ENCODE measurements at places on chromosomes 16 and 17. TPM values are rescaled to one million over a fixed set of nuclear protein-coding genes. Genes with fewer than 3 reads are reported as not detected.

The CDRT15 gene
- not detected for total RNA-seq

The CD300LB gene
- not detected for total RNA-seq

The CDRT4 gene
- 17.6 TPM for total RNA-seq

The NPW gene
- 2.4 TPM for total RNA-seq

The KRTAP9-6 gene
- not detected for total RNA-seq

The TMEM235 gene
- not detected for total RNA-seq

The NTN1 gene
- total RNA-seq, result 40.0 TPM

The KRT9 gene
- total RNA-seq, result not detected

The DNAAF8 gene
- 0.64 TPM for total RNA-seq

The CCL1 gene
- not detected for total RNA-seq

The FAM171A2 gene
- 46.8 TPM for total RNA-seq

The HNF1B gene
- total RNA-seq, result 44.6 TPM

The KRT20 gene
- not detected for total RNA-seq

The INCA1 gene
- total RNA-seq, result 1.6 TPM

The KCNH6 gene
- 0.80 TPM for total RNA-seq

The SCRN2 gene
- total RNA-seq, result 71.9 TPM

The CLEC10A gene
- not detected for total RNA-seq

The PRDM7 gene
- not detected for total RNA-seq

The LGALS9B gene
- total RNA-seq, result not detected

The SP2 gene
- 12.8 TPM for total RNA-seq

The OR1F1 gene
- total RNA-seq, result 0.25 TPM

The FOXO3B gene
- 10.7 TPM for total RNA-seq

The EMP2 gene
- total RNA-seq, result 19.0 TPM

The TBC1D3K gene
- total RNA-seq, result not detected

The TEDC2 gene
- 44.0 TPM for total RNA-seq

The SSTR5 gene
- total RNA-seq, result 0.45 TPM

The TUBB3 gene
- total RNA-seq, result 140 TPM

The TAC4 gene
- 1.6 TPM for total RNA-seq

The ZACN gene
- 0.11 TPM for total RNA-seq

The FOXN1 gene
- total RNA-seq, result not detected

The GAS2L2 gene
- total RNA-seq, result 0.09 TPM

The EPN3 gene
- 0.66 TPM for total RNA-seq

The ABI3 gene
- total RNA-seq, result 0.21 TPM

The NDEL1 gene
- 54.7 TPM for total RNA-seq

The AIPL1 gene
- not detected for total RNA-seq

The MYO15A gene
- 1.7 TPM for total RNA-seq

The NXN gene
- 128 TPM for total RNA-seq

The ZP2 gene
- total RNA-seq, result not detected

The RNF227 gene
- 1.7 TPM for total RNA-seq

The TAT gene
- not detected for total RNA-seq

The CHST6 gene
- total RNA-seq, result 13.5 TPM

The ENDOV gene
- 29.8 TPM for total RNA-seq

The SECTM1 gene
- total RNA-seq, result not detected

The OVCA2 gene
- total RNA-seq, result 19.0 TPM

The CDH1 gene
- 123 TPM for total RNA-seq

The CDH3 gene
- 79.6 TPM for total RNA-seq

The CHP2 gene
- total RNA-seq, result 1.2 TPM

The FBXO39 gene
- total RNA-seq, result 0.29 TPM

The ITGAX gene
- total RNA-seq, result 0.12 TPM

The ADAMTS18 gene
- total RNA-seq, result 6.4 TPM

The OR1A1 gene
- not detected for total RNA-seq

Data from endodermal cell (in vitro differentiated cells).